ENCODE measurements at places on chromosomes 2 and 18. TPM values are rescaled to one million over a fixed set of nuclear protein-coding genes. Genes with fewer than 3 reads are reported as not detected.

DNA sequence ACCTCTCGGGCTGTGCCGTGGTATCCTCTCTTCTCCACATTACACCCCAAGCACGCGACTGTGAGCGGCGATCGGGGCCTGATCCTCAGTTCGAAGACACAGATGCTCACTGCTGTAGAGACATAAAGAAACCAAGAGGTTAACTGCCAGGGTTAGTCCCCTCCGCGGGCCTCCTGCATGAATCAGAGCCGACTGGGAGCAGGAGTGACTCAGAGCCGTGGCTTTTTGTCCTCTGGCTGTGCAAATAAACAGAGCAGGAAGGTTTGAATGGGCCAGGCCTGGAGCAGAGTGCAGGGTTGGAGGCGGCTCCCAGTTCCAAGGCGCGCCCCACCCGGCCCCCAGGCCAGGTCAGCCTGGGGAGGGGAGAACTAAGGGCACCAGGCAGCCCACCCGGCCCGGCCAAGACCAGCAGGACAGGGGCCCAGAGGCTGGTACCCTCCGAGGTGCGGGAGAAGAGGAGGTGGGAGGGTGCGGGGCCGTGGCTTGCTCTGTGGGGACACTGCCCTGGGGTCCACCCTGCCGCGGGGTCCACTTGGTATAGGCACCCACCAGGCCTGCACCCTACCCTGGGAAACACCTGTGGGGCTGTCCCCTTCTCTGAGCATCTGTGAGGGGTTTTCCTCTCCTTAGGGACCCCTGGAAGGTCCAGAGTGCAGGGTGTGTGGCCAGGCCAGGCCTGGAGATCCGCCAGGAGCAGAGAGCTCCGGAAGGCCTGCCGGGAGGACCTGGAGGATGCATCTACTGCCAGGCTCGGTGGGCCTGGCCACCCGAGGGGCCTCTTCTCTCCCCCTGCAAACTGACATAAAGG, 16.5 kb downstream of the TWIST2 start:
- peak; percentile 81 for DNase-seq

- DNase-seq, result no peak
Observed at GRCh38 chr2:79619976-79620375, 107.1 kb downstream of the CTNNA2 start.

DNA sequence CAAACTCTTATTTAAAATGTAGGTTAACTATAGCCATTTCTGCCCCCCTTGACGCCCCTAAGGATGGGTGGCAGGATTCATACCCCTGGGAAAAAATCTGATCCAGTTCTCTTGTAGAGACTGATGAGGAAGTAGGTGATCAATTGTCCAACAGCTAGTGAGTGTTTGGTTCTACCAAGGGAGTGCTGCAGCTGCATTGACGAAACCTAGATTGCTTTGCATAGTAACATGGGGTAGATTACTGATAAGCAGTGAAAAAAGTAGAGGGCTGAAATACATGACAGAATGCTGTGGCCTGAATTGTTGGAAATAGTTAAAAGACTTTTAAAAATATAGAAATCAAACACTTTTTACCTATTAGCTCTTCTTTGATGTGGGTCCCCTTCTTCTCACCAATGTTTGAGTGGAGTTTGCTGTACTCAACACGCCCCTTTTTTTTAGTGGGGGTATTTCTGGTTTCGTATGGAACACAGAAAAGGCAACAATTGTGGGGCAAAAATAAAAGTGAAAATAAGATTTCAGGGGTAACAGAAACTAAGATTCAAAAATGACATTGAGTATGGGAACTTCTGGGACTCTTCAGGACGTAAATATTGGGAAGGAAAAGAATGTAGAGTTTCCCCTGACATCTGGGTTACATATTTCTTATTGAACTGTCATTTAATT, 66.2 kb downstream of the MAIP1 start:
- no peak for DNase-seq

GRCh38 chr2:62505109-62505749, 766 bp downstream of the TMEM17 start:
- peak; percentile 5 for DNase-seq

DNA sequence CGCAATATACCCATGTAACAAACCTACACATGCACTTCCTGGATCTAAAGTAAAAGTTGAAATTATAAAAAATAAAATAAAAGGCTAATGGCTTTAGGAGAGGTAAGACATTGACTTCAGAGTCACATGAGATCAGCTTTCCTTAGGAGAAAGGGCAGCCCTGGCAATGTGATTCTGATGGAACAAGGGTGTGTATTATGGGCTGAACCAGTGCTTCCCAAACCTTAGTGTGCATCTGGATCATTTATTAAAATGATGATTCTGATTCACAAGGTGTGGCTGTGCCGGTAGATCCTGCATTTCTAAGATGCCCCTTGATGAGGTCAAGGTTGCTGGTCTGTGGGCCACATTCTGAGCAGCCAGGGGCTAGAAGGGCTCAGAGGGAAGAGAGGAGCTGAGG, 42.6 kb downstream of the LAMA3 start:
- DNase-seq, result no peak

DNA sequence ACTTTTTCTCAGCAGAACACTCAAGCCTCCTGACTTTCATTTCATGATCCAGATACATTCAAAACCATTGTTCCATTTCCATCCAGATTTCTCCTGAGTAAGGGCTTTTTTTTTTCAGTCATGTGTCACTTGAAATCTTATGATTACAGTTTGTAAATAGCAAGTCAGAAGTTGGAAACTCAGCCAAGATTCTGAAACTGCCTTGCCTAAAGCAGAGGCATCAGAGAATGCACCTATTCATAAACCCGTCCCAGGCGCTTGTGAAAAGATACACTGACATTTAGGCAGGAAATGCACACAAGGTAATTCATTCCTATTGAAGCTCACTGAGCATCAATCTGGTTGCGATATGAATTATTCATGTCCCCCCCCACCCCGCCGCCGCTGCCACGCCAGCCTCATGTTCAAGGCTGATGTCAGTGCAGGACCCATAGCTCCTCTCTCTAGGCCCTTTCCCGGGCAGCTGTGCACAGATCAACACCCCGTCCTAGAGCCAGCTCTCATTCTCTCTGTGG, 30.4 kb upstream of the MGAT4A start:
- DNase-seq, result peak; percentile 92

DNA sequence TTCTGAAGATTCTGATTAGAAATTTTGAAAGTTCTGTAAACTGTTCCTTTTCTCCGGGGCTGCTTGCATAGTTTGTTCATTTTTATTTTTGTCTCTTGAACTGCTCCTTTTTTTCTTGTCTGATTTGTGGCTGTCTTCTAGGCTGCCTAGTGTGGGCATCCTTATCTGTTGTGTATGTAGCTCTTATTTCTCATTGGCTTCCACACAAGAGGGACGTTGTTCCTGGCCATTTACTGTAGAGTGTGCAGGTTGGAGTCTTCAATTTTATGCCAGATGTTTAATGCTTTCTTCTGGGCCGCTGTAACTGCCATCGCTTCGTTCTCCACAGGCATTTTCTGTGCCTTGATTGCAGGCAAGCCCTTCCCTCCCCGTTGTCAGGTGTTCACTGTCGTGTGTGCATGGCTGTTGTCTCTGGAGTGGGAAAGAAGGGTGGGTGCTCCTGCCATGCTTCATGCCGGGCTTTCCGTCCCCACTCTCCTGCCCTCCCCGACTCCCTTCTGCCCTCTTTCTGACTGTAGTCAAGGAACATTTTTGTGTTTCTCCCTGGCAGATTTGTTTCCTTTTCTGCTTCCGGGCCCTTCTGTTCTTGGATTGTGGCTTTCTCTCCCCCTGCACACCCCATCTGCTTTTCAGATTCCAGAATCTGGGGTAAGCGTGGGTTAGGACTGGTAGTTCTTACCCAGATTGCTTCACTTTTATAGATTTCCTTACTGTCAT, 15.5 kb downstream of the CEP192 start:
- no peak for DNase-seq

GPR45 gene
- total RNA-seq, result not detected

GRCh38 chr2:182540252-182540651, 113.4 kb upstream of the PDE1A start:
- DNase-seq, result no peak

COLEC11 gene
- not detected for total RNA-seq

GLB1L gene
- total RNA-seq, result 2.1 TPM

DNA sequence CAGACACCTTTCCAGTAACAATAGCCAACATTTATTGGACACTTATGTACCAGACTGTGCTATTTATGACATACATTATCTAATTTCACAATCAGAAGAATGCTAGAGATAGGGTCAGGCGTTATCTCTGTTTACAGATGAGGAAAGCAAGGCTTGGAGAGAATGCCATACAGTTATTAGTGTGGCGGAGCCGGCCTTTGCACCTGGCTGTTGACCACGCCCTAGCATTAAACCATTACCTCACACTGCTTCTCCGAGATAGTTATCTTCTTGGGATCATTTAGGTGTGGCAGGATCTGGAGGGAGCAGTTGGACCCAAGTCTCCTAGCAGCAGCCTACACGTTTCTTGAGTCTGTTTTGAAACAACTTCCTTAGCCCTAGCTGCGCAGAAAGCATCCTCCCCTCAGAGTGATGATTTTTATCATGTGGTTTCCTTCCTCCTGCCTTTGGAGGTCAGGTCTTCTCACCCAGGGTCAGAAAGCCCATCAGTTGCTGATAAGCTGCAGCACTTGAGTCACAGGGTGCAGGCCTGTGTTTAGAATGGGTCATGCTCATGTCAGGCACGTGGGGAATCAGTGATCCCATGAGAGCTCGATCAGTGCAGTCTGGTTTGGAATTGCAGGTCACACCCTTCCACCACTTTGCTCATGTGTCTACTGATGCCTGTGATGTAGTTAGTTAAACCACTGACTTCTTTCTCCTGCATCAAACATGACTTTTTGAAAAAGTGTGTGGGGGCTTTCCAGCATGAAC, 118.2 kb downstream of the SPTBN1 start:
- DNase-seq, result peak; percentile 84

DNA sequence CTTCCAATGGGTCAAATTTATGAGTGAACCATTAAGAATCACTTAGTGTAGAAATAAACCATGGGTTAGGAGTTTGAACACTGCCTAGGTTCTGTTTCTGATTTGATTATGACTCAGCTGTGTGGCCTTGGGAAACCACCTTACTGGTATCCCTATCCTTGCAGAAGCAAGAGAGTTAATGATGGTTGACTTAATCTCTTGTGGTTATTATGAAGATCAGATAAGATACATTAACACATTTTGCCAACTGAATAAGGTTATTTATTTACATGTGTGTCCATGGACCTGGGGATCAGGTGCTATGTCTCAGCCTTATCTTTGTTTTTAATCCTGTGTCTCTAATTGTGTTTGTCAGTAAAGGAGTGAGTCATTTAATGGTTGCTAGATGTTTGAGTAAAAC, 5.4 kb upstream of the KCNJ13 start:
- peak; percentile 57 for DNase-seq

GRB14 gene
- not detected for total RNA-seq

- DNase-seq, result no peak
Observed at GRCh38 chr2:42566025-42566424, 2.4 kb upstream of the MTA3 start.

DNA sequence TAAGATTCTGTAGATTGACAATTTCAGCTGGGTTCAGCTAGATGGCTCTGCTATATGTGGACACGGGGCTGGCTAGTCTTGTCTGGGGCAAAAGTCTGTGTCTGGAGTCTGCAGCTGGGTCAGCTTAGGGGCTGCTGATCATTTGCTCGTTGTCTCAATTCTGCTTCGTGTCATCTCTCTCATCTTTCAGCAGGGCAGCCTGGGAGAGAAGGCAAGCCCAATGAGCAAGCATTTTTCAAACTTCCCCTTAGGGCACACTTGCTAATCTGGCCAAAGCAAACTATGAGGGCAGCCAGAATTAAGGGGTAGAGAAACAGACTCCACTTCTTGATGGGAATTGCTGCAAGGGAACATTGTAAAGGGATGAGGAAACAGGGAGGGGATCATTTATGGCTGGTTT, 462.6 kb downstream of the SLC4A3 start:
- no peak for DNase-seq

- DNase-seq, result no peak
Observed at GRCh38 chr2:148814143-148814859, 60.7 kb upstream of the KIF5C start.

GRCh38 chr2:38626326-38627035, 23.8 kb upstream of the HNRNPLL start:
- no peak for DNase-seq

- no peak for DNase-seq
Observed at GRCh38 chr2:8669157-8669817, 12.6 kb upstream of the ID2 start.

DNA sequence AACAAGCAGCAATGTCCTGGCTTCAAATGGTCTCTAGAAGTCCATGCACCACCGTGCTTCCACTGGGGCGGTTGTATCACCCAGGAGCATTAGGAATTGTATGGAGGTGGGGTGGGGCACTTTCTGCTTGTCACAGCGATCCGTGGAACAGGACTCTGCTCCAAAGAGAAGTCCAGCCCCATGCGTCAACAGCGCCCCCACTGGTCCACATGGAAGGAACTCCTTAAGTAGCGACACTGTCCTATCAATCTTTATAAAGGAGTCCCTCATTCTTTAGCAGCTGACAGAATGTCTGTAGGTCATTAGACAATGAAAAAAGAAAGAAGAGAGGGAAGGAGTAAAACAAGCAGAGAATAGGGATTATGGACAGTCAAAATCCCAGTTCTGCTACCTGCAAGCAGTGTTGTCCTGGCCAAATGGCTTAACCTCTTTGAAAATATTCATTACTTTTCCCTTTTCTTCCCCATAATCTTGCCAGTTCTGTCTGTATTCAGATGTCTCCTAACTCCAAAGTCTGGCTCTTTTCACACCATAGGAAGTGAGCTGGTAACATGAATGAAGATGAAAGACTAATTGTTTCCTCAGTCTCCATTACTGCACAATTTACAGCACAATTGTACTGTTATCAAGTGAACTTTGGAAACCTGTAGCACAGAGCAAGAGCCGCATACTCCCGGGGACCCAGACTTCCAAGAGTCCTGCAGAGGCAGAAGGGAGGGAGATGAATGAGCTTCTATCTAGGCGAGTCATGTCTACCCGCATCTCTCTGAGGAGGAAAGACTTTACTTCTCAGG, 9.9 kb downstream of the NFE2L2 start:
- DNase-seq, result peak; percentile 31

- peak; percentile 66 for DNase-seq
Observed at GRCh38 chr2:225006730-225007129, 35.5 kb downstream of the DOCK10 start.

MRO gene
- not detected for total RNA-seq

SNTG2 gene
- total RNA-seq, result 1.0 TPM

- DNase-seq, result no peak
Observed at GRCh38 chr2:23700627-23701026, 226.3 kb downstream of the ATAD2B start.

- DNase-seq, result no peak
Observed at GRCh38 chr2:146388757-146389156, 1456.1 kb upstream of the ACVR2A start.

- no peak for DNase-seq
Observed at GRCh38 chr2:3703757-3704355, 481 bp downstream of the DCDC2C start.

GRCh38 chr2:161384864-161385263, 31.2 kb upstream of the TBR1 start:
- DNase-seq, result peak; percentile 18

- no peak for DNase-seq
Observed at GRCh38 chr18:78860117-78860516, 119.5 kb upstream of the SALL3 start.

AGXT gene
- total RNA-seq, result not detected

Data from activated naive CD4-positive, alpha-beta T cell treated with anti-CD3 and anti-CD28 coated beads for 36 hours (primary cell).